ENCODE measurements at places on chromosomes 7 and 10.

- DNase-seq = no peak
- no peak overlapping the region for H3K27ac ChIP-seq
- no peak overlapping the region for H3K4me3 ChIP-seq
- peaks cover 2% of the 10 kb centered on the region for H3K4me1 ChIP-seq
Observed at GRCh38 chr10:6490614-6491013, 89.5 kb downstream of the PRKCQ start.

GRCh38 chr7:19353180-19353579 lies 208.0 kb upstream of the FERD3L start:
- H3K4me1 ChIP-seq = no peaks in the 10 kb centered on the region
- H3K36me3 ChIP-seq = no peaks in the 10 kb centered on the region
- no peaks in the 10 kb centered on the region for H3K27me3 ChIP-seq

GRCh38 chr7:121049028-121049791 lies 60.7 kb downstream of the CPED1 start:
- no peaks in the 10 kb centered on the region for H3K4me1 ChIP-seq
- no peak overlapping the region for H3K27ac ChIP-seq
- H3K27me3 ChIP-seq = no peaks in the 10 kb centered on the region
- no peak overlapping the region for H3K4me3 ChIP-seq

- H3K27me3 ChIP-seq = no peaks in the 10 kb centered on the region
- H3K36me3 ChIP-seq = no peaks in the 10 kb centered on the region
- H3K4me1 ChIP-seq = no peaks in the 10 kb centered on the region
- H3K4me3 ChIP-seq = no peak overlapping the region
- DNase-seq = peak; percentile 66
Observed at GRCh38 chr7:116786791-116787443, 75.5 kb upstream of the CAPZA2 start.

- H3K4me3 ChIP-seq = peak overlapping the region; percentile 2
- peak overlapping the region; percentile 2 for H3K27ac ChIP-seq
Observed at GRCh38 chr10:4034907-4035598, 250.0 kb upstream of the KLF6 start.

DNA sequence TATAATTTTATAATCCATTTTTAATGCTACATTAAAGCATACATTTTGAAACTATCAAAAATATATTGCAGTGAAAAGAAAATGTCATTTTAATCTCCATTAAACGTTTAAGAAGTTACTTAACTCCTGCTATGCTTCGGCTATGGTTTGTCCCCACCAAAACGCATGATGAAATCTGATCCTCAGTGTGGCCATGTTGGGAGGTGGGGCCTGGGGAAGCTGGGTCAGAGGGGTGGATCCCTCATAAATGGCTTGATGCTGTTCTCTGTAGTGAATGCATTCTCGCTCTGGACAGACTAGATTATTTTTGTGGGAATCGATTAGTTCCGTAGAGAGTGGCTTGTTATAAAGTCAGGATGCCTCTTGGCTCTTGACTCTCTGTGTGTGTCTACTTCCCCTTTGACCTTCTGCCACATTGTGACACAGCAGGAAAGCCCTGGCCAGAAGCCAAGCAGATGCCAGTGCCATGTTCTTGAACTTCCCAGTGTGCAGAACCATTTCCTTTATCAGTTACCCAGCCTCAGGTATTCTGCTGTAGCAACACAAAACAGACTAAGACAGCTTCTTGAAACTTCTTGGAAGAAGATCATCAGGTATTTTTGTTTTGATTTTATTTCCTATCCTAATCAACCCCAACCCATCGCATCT lies 77.8 kb downstream of the TCERG1L start:
- H3K27me3 ChIP-seq = no peaks in the 10 kb centered on the region
- H3K4me1 ChIP-seq = no peaks in the 10 kb centered on the region
- H3K36me3 ChIP-seq = no peaks in the 10 kb centered on the region
- no peak for DNase-seq
- H3K4me3 ChIP-seq = no peak overlapping the region

- H3K27ac ChIP-seq = no peak overlapping the region
- no peaks in the 10 kb centered on the region for H3K27me3 ChIP-seq
- DNase-seq = no peak
- no peak overlapping the region for H3K4me3 ChIP-seq
Observed at GRCh38 chr7:31372231-31372959, 31.9 kb upstream of the NEUROD6 start.

GRCh38 chr7:151894111-151895007 lies 17.4 kb upstream of the PRKAG2 start:
- H3K27ac ChIP-seq = no peak overlapping the region
- no peaks in the 10 kb centered on the region for H3K4me1 ChIP-seq
- peak; percentile 71 for DNase-seq
- H3K27me3 ChIP-seq = no peaks in the 10 kb centered on the region

DNA sequence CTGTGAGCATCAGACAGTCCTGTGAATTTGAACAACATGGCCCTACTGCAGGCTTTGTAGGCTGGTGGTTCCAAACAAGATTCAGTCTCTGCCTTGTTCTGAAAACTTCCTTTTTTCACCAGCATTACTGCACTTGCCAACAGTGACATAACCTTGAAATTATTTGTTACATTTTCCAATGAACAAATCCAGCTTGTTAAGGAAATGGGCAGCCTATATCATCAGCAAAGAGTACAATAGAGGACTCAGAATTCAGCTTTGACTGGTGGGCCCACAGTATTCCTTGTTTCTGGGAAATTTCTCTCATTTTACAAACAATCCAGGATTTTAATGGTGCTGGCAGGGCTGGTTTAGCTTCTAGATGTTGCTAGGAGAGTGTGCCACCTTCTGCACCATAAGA lies 703.7 kb upstream of the FZD8 start:
- no peaks in the 10 kb centered on the region for H3K36me3 ChIP-seq
- no peak overlapping the region for H3K27ac ChIP-seq
- H3K4me1 ChIP-seq = no peaks in the 10 kb centered on the region
- DNase-seq = no peak
- H3K27me3 ChIP-seq = no peaks in the 10 kb centered on the region

GRCh38 chr7:39446546-39446945 lies 119.7 kb upstream of the YAE1 start:
- no peak overlapping the region for H3K27ac ChIP-seq
- H3K4me1 ChIP-seq = no peaks in the 10 kb centered on the region
- H3K4me3 ChIP-seq = no peak overlapping the region
- H3K36me3 ChIP-seq = no peaks in the 10 kb centered on the region
- no peak for DNase-seq

GRCh38 chr10:120702032-120702431 lies 149.1 kb upstream of the WDR11 start:
- H3K4me1 ChIP-seq = no peaks in the 10 kb centered on the region
- H3K4me3 ChIP-seq = no peak overlapping the region
- DNase-seq = no peak
- H3K27ac ChIP-seq = no peak overlapping the region
- no peaks in the 10 kb centered on the region for H3K36me3 ChIP-seq
- no peaks in the 10 kb centered on the region for H3K27me3 ChIP-seq

DNA sequence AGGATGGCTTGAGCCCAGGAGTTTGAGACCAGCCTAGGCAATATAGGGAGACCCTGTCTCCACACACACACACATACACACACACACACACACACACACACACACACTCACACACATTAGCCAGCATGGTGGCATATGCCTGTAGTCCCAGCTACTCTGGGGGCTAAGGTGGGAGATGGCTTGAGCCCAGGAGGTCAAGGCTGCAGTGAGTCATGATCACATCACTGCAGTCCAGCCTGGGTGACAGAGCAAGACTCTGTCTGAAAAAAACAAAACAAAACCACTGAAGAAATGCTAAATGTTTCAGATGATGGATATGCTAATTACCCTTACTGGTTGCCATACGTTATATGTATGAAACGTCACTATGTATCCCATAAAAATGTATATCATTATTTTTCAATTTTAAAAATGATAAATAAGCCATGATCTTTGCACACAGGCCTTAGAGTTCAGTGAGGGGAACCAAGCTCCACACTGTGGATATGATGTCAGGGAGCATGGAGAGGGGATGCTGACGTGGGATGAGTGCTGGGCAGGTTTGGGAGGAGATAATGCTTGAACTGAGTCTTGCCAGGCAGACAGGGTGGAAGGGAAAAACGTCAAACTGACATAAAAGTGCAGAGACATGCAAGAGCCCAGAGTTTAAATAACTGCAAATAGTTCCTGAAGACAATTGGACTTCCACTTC lies 45.9 kb upstream of the ARHGAP12 start:
- no peaks in the 10 kb centered on the region for H3K27me3 ChIP-seq
- H3K36me3 ChIP-seq = no peaks in the 10 kb centered on the region
- no peaks in the 10 kb centered on the region for H3K4me1 ChIP-seq
- no peak for DNase-seq
- H3K27ac ChIP-seq = no peak overlapping the region
- H3K4me3 ChIP-seq = no peak overlapping the region

DNA sequence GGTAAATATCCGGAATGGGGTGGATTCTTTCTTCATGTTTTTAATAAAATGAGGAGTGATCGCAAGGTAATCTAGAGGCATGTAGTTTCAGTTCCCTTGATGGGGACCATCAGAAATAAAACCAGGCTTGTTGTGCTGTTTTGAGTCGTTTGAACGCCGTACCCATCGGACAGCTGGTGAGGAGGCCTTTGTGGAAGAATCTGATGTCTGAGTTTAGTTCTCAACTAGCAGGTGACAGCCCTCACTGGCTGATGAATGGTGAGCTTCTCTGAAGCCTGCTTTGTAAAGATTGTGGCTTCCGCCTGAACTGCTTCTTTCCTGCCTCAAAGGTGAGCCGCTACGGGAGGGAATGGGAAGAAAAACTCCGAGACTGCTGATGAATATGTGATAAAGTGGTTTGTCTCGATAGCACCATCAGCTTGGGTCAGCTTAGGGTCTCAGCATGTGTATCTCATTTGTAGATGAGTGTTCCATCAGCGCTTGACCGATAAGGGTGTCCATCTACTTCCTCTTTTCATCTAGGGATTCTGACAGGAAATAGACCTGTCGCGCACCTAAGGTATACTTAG lies 977 bp downstream of the TMEM248 start:
- no peaks in the 10 kb centered on the region for H3K27me3 ChIP-seq
- DNase-seq = peak; percentile 44
- peak overlapping the region; percentile 98 for H3K4me3 ChIP-seq
- H3K36me3 ChIP-seq = peaks cover 18% of the 10 kb centered on the region
- peak overlapping the region; percentile 94 for H3K27ac ChIP-seq
- H3K4me1 ChIP-seq = peaks cover 9% of the 10 kb centered on the region

DNA sequence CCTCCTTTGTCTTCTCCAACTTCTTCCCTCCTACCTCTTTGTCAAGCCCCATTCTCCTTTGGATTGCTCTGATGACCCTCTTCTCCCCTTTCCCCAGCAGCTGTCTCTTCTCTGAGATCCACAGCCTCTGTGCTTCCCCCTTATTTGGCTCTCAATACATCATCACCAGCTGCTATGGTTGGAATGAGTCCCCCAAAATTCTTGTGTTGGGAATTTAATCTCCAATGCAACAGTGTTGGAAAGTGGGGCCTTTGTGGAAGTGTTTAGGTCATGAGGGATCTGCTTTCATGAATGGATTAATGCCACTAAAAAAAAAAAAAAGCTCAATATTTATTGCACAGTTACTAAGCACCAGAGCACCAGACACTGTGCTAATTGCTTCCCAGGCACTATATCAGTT lies 39.2 kb upstream of the FRMD4A start:
- no peaks in the 10 kb centered on the region for H3K27me3 ChIP-seq
- no peaks in the 10 kb centered on the region for H3K4me1 ChIP-seq
- no peak overlapping the region for H3K27ac ChIP-seq
- H3K4me3 ChIP-seq = no peak overlapping the region
- no peak for DNase-seq

DNA sequence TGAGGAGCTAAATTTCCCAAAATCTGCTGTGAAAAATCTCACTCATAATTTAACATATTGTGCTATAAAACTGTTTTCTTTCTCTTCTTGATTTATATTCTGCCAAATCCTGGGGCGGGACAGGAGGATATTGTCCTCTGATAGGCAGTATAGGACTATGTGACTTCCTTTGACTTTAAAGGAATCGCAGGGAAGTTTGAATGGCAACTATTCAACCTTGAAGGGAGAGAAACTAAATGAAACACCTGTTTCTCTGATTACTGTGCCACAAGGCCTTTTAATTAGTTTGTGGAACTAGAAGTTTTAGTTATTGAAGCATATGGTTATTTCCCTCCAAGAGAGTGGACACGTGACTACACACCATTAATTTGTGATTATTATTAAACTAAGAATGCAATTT lies 607.4 kb downstream of the GATA3 start:
- no peaks in the 10 kb centered on the region for H3K36me3 ChIP-seq
- H3K27ac ChIP-seq = no peak overlapping the region
- H3K4me3 ChIP-seq = no peak overlapping the region

- H3K27me3 ChIP-seq = no peaks in the 10 kb centered on the region
- no peaks in the 10 kb centered on the region for H3K4me1 ChIP-seq
Observed at GRCh38 chr7:111760043-111760442, 197.8 kb upstream of the IMMP2L start.

DNA sequence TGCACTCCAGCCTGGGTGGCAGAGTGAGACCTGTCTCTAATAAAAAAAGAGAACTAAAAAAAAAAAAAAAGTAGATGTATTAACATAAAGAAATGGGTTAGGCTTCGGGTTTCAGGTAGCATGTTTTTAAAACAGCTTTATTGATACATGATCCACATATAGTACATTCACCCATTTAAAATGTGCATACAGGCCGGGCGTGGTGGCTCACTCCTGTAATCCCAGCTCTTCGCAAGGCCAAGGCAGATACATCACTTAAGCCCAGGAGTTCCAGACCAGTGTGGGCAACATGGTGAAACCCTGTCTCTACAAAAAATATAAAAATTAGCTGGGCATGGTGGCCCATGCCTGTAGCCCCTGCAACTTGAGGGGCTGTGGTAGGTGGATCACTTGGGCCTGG lies 39.5 kb downstream of the SNX10 start:
- no peak overlapping the region for H3K4me3 ChIP-seq
- no peaks in the 10 kb centered on the region for H3K36me3 ChIP-seq
- no peak overlapping the region for H3K27ac ChIP-seq
- no peaks in the 10 kb centered on the region for H3K4me1 ChIP-seq

DNA sequence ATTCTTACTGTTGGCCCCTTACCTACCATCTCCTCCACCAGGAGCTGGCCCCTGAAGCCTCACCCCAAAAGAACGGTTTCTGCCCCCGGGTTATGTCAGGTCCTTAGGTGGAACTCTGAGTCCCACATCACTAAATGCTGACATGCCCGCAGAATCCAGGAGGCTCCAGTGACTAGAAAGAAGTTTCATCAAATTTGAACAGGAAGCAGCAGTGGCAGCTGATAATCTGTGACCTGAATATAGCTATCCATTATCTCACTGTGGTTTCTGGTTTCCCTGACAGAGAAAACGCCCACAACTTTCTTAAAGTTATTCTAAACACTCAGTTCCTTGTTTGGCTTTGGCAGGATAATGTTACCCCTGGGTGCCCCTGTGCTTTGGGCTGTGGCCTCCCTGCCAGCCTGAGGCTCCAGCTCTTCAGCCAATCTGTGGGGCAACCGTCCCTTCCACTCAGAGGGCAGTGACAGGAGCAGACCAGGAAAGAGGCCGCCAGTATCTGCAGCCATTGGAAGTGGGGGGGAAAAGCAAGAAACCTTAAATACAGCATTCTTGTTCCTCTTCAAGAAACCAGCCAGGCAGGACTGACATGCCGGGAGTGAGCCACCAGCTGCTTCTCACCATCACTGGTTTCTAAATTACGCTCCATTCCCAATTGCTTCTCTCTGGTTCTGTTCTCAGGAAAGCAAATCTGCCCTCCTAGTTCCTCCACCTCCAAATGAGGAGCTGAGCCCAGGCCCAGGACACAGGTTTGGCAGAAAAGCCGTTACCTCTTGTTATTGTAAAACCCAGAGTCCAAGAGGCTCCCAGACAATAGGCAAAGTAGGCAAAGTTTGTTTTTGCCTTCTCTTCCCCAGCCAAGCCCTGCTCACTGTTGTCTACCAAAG lies 41.2 kb upstream of the VCL start:
- H3K4me3 ChIP-seq = no peak overlapping the region
- DNase-seq = peak; percentile 44
- peak overlapping the region; percentile 67 for H3K27ac ChIP-seq
- no peaks in the 10 kb centered on the region for H3K27me3 ChIP-seq
- no peaks in the 10 kb centered on the region for H3K4me1 ChIP-seq

GRCh38 chr7:14835384-14835783 lies 67.2 kb downstream of the DGKB start:
- H3K27me3 ChIP-seq = no peaks in the 10 kb centered on the region
- H3K27ac ChIP-seq = no peak overlapping the region
- H3K4me1 ChIP-seq = no peaks in the 10 kb centered on the region
- H3K36me3 ChIP-seq = no peaks in the 10 kb centered on the region

Data from small intestine (tissue), 16 donors.